ENCODE measurements at places on chromosomes 4 and X.

DNA sequence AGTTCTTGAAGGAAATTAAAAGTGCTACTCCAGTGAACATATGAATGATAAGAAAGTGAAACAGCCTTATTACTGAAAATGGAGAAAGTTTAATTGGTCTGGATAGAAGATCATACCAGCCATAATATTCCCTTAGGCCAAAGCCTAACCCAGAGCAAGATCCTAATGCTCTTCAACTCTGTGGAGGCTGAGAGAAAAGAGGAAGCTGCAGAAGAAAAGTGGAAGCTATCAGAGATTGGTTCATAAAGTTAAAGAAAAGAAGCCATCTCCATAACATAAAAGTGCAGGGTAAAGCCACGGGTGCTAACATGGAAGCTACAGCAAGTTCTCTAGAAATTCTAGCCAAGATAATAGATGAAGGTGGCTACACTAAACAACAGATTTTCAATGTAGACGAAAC is 85.5 kb upstream of the ATOH1 start:
- DNase-seq, result no peak

DNA sequence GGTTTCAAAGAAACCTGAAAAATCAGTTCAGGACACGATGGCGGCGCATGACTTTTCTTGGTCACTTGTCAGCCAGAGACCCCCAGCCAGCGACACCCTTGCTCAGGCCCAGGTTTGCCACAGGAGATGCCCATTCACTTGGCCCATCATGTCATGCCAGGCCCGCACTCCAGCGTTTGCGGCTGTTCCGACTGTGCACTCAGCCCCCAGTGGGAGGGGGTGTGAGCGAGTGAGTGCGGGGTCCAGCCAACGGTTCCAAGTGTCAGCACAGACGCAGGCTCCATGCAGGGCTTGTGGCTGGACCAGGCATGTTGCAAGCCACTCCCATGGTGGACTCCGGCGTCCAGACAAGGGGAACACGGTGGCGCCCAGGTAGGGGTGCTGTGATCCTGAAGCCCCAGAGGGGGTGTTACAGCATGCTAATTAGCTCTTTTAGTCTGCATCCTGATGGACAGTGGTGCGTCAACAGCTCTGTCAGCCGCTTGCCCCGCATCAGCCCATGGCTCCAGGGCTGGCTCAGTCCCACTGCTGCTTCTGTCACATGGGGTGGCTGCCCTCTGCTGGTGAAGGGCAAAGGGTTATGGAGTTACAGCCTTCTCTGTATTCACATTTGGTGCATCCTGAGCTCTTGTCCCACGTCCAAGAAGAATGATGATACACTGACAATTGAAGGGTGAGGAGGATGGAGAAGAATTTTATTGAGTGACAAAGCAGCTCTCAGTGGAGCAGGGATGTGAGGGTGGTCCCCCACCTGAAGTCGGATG is 3.7 kb upstream of the MAEA start:
- DNase-seq, result no peak

- DNase-seq, result no peak
Observed at GRCh38 chr4:153780876-153781275, 8.0 kb downstream of the SFRP2 start.

DNA sequence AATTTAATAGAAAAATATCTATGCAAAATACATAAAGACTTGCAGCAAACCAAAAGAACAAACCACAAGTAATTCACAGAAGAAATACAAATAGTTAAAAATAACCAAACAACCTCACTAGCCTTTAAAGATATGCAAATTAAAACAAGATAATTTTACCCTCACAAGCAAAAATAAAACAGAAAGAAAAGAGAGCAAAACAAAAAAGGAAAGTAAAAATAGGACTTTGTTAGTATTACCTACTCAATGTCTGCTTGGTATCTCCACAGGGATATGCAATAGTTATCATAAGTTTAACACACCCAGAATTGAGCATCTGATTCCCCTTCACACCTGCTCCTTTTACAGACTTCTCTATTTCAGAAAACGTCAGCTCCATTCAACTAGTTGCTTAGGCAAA is 737.5 kb upstream of the MAGEB2 start:
- DNase-seq, result no peak

GRCh38 chrX:21745756-21746155 is 12.2 kb downstream of the SMPX start:
- no peak for DNase-seq

DNA sequence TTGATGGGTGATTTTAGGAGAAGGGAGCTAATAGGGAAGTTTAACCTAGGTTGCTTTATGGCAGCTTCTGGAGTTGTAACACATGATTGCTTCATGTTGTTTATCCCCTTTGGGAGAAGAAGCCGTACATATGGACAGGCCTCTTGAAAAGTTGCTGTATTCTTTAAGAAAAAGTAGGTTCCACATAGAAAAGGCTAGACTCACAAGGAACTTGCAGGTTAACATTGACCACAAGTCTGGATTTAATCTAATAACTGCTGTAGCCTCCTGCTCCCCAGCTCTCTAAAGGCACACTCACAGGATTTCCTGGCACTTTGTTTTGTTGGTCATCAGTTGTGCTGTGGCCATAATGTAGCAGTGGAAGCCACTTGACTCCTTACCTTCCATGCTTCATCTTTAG is 19.7 kb downstream of the FNIP2 start:
- DNase-seq, result no peak

- no peak for DNase-seq
Observed at GRCh38 chr4:1244978-1245471, 3.9 kb downstream of the CTBP1 start.

DNA sequence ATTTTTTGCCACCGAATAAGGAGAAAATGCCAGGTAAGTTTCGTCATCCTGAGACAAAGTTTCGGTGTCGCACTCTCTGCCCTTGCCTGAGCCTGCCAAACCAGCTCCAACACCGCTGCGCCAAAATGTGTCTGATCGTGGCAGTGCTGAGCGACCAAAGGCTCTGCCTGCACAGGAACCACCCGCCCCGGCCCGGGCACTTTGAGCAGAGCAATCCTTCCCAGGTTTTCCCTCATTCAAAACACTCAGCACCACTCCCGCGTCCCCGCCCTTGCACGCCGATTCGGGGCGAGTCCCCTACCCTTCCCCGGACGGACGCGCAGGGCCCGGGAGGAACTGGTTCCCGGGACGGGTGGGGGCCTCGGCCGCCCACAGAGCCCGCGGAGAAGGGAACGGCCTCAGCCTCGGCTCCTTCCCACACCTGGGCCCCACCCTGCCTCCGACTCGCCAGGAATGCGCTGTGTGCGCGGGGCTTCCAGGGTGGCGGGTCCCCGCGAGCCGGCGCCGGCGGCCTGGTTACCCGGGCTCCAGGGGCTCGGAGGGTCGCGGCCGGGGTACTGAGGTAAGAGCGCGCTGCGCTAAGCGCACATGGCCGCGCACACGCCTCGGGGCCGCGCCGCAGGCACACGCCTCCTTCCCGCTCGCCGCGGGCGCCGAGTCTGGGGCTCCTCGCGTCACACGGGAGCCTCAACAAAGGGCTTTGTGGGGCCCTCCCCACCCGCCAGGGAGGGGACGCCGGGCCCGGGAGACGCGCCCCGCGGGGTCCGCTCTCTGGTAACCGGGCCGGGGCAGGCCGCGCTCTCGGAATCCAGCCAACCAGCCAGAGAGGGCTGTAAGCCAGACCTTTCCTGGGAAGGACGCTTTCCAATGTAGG is at the start of gene C4orf36:
C4orf36 (minus strand) TSS at position 661 of the 874 bp plus-strand sequence. CDS start 902 bp downstream, outside the sequence.
- no peak for DNase-seq

DNA sequence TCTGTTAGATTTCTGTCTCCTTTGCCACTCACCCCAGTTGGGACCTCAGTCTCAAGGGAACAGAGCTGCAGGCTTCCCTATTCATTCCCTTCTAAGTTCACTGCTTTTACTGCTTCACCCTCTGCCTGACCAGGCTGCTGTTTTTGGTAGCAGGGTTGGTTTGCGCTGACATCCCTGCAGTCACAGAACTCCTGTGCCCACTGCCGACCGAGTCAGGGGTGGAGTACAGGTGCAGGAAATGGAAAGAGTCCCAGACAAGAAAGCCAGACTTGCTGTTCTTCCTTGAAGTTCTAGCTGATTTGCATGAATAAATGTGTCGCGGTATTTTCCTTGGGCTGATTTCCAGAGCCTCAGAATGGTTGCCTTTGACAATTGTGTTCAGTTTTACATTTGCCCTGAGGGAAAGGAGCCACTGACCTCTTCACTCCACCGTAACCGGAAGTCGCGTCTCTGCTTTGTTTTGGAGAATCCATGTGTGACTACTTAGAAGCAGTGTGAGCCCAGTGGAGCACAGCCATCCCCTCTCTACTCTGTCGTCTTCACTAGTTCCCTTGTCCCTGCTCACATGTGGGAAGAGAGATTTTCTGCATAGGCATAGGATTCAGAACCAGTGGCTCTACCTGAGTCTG is 84.8 kb downstream of the TNIP2 start:
- no peak for DNase-seq

DNA sequence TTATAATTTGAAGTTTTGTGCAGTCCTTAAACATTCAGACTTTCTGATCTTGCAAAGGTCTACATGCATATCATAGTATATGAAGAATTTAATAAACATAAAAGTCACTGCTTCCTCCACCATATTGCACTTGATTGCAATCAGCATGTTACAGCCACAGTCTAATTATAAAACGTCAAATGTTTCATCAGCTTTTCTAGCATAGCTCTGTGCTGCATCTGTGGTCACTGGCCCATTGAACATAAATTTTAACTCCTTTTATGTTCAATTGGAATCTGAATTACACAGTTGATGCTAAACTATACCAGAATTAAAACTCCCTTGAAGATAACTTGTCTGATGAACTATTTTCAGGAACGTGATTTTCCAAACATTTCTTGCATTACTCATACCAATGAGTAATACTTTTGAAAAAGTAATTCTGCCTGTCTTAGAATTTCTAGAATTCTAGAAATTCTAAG is 329.1 kb downstream of the GALNTL6 start:
- DNase-seq, result no peak

GRCh38 chr4:19776021-19776459 is 475.7 kb upstream of the SLIT2 start:
- DNase-seq, result no peak

All from activated T-helper 1 cell treated with Interleukin-2 at 50 U/mL for 16 hours (primary cell).